ENCODE measurements at places on chromosomes 16 and 17.

DNA sequence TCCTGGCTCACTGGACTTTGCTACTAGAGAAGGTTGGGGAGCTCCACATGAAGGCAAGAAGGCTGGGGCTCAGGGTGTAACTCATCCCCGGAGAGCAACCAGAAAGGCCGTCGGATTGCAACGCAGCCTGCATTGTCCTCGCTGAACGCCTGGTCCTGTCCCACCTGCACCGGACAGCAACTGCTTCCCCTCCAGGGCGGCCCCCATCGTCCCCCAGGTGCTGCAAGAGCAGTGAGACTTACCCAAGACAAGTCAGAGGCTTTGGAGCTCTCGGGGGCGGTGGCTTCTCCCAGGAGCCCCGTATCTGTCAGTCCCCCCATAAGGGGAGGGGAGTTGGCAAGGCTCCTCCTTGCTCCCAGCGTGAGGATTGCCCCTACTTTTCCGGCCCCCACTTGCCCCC is 18.4 kb downstream of the METRNL start:
- DNase-seq = no peak

DNA sequence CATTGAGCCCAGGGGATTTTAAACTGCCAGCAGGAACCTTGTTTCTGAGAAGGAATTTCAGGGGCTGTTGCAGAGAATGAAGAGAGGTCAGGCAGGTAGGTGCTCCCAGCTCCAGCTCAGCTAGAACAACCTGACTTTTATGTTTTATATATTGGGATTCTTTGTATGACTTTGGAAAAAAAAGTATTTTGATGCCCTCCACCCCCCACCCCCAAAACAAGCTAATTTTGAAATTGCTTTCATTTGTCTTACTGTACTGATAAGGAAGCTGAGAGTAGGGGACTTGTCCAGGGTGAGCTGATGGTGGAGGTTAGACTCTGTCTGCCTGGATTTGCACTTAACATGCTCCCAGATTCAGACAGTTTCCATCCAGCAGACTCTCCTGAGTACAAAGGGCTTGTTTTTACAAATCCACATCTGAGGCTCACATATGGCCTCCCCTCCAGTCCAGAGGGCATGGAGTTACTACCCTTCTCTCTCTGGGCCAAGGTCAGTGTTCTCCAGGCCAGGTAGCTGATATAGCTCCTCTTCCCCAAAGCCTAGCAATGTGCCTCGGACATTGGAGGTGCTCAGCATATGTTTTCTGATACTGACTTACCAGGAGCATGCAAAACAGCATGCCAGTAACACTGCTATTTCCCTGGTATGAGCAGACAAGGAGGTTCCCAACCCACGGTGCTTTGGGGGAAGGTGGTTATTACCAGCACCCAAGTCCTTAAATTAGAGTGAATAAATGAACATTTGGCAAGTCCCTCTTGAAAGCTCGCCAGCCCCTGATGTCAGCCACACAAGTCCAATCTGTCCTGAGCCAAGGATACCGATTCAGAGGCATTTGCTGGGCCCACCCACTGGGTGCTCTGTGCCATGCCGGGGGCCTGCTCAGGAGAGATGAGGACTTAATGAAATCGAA is 11.3 kb downstream of the STX1B start:
- peak; percentile 5 for DNase-seq

DNA sequence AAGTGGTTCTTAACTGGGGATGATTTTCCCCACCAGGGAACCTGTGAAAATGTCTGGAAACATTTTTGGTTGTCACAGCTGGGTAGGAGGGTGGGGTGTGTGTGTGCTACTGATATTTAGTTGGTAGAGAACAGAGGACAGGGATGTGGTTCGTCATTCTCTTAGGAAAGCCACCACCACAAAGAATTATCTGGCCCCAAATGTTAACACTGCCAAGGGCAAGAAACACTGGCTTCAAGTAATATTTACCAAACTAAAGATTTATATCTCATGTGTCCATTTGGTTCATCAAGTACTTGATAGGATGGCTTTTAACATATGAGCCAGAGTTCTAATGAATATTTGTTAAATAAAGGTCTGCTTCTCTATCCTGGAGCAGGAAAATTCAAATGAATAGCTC is 19.5 kb downstream of the MPHOSPH6 start:
- no peak for DNase-seq

- DNase-seq = no peak
Observed at GRCh38 chr16:3580251-3580651, 3.0 kb upstream of the NLRC3 start.

GRCh38 chr17:29058391-29058790 is 15.4 kb downstream of the PIPOX start:
- DNase-seq = no peak

DNA sequence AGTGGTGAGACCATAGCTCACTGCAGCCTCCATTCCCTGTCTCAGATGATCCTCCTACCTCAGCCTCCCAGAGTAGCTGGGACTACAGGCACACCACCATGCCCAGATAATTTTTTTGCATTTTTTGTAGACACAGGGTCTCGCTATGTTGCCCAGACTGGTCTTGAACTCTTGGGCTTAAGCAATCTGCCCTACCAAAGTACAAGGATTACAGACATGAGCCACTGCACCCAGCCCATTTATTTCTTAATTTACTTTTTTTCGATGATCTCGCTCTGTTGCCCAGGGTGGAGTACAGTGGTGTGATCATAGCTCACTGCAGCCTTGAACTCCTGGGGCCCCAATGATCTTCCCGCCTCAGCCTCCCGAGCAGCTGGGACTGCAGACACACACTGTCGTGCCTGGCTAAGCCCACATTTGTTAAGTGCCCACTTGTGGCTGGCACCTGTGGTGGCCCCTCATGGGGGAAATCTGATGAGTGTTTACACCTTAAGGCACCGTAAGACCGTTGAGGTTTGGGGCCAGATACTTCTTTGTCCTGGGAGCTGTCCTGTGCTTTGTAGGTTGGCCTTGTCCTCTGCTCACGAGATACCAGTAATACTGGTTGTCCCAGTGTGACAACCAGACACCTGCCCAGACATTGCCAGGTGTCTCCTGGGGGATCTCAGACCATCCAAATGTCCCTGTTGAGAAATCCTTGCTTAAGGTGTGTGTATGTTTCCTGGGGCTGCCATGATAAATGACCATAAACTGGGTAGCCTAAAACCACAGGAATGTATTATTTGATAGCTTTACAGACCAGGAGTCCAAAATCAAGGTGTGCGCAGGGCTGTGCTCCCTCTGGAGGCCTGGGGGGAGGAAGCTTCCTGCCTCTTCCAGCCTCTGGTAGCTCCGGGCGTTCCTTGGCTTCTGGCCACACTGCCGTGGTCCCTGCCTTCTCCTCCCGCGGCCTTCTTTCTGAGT is 141.4 kb upstream of the GSE1 start:
- no peak for DNase-seq

Data from NCI-H2171 treated with DMSO at 0.1 percent for 48 hours (cell line).